ENCODE measurements at places on chromosomes 1 and 21.
A peak's percentile ranks its signal among the peaks of the same experiment; 100 is the strongest.

DNA sequence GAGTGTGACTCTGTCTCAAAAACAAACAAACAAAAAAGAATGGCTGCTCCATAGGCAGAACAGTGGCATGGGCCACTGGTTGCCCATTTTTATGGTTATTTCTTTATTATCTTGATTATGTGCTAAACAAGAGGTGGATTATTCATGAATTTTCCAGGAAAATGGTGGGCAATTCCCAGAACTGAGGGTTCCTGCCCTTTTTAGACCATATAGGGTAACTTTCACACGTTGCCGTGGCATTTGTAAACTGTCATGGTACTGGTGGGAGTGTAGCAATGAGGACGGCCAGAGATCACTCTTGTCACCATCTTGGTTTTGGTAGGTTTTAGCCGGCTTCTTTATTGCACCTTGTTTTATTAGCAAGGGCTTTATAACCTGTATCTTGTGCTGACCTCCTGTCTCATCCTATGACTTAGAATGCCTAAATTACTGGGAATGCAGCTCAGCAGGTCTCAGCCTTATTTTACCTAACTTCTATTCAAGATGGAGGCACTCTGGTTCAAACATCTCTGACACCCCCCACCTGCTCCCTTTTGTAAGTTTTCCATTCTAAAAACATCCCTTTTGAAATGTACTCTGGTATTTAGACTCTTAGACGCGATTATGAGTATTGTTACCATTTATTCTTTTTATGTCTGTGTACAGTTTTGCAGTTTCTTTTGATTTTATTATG, 57.1 kb downstream of the RAVER2 start:
- no peak for DNase-seq

DNA sequence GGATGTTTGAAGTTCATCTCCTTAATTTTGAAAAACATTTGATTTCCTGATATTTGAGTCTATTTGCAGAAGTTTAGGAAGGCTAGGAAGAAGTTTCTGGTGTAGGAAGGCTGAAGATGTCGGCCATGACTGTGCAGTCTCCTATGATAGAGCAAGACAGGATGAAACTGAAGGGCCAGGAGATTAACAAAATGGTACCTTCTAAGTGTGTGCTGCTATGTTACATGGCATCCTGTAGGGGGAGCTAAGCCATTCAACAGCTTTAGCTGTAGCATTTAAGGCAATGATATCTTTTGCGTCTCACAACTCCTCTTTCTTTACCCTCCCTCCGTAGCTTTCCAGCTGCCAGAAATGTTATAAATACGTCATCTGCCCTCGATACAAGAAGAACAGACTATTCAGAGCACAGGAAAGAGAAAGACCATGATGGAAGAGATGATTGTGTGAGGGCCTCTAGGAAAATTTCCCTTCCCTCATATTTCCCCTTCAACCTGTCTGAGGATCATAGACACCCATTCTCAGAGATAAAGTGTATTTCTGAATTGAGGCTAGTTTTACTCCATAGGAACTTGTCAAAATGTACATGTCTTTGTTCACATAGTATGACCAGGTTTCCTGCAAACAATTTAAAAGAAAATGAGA, 61.1 kb downstream of the XCL1 start:
- DNase-seq: peak; percentile 70

DNA sequence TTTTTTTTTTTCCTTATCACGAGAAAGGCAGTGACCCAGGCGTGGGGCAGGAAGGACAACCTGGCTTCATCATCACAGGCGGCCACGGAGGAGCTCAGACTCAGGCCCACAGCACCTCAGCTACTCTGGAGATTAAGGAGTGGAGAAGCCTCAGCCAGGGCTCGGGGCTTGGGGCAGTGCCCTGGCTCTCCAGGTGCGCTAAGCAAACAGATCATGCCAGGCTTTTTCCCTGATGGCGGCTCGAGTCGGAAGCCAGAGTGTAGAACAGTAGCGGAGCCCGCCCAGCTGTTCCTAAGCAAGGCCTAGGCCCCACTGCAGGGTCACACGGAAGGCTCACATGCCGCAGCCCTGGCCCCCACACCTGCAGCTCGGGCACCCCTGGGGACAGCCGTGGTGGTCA, 70.7 kb downstream of the AGPAT3 start:
- DNase-seq: no peak

DNA sequence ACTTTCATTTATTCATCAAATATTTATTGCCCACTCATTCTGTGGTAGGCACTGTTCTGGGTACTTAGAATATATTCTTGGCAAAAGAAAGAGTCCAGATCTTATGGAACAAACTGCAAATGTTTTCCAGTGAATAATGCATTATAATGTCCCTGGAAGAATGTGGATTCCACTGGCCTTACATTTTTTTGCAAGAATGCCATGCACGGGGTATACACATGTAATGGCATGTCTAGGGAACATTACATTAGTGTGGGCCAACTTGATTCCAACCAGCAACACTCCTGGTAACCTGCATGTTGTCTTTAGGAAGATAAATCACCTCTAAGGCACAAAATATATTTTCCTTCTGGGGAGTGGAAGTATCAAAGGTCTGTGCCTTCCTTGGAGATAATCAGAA, 33.0 kb upstream of the IFI44L start:
- no peak for DNase-seq

- DNase-seq: peak; percentile 86
These were observed 20.1 kb downstream of the ECE1 start for GRCh38 chr1:21270086-21270689.

DNA sequence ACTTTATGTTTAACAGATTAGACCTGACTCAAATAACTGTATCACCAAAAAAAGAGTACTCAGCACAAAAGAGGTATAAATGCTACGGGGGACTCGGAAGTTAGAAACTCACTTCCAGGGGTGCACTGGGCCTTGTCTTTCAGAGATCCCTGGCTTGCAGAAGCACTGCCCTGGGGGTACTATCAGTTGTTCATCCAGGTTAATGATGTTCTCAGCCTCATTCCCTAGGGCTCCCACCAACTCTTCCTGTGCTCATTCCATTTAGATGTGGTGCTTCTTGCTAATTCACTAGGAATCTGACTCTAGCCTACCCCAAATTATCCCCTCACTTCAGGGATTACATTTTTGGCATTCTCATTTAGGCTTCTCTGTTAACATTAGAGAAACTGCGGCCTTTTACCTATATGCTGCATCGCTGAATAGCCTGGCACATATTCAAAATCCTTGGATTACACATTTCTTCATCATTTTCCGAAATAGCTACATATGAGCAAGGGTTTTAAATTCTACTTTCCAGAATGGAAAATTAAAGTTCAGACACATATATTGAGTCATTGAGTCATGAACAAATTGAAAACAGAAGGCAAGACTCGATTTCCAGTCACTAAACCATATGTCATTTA, 338.5 kb downstream of the KCTD3 start:
- DNase-seq: no peak

- no peak for DNase-seq
These were observed 6.2 kb upstream of the KIF1B start for GRCh38 chr1:10204003-10204642.

Data from HEK293T (cell line).